Activated naive CD8-positive, alpha-beta T cell treated with anti-CD3 and anti-CD28 coated beads, Interleukin-2, amount 10 ng/mL, durations not matched to agents 7 days and 5 days (primary cell): ENCODE measurements at places on chromosomes 5 and 9. TPM values are rescaled to one million over a fixed set of nuclear protein-coding genes. Genes with fewer than 3 reads are reported as not detected.

GRCh38 chr5:54304040-54304439, 6.3 kb downstream of the ARL15 start:
- DNase-seq, result no peak
- no peak overlapping the region for H3K27ac ChIP-seq

GRCh38 chr5:179380211-179381035, 35.2 kb upstream of the ADAMTS2 start:
- no peak overlapping the region for H3K27ac ChIP-seq
- H3K27me3 ChIP-seq, result no peaks in the 10 kb centered on the region
- H3K4me1 ChIP-seq, result no peaks in the 10 kb centered on the region
- no peak for DNase-seq
- no peak overlapping the region for H3K4me3 ChIP-seq

DNA sequence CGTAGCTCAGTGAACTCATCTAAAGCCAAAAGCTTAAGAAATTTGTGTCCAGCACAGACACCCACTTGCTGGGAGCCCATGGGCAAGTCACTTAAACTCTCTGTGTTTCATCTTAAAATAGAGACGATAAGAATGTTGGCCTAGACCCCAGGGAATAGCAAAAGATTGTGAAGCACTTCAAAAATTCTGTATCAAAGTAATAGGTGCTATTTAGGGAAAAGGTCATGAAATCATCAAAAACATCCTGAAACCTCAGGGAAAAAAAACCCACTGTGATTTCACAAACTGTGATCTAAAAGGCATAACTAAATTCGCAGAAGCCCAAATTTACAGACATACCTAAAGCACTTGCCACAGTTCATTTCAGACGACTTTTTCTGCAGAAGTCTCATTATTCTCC, 278.3 kb downstream of the NR2F1-AS1 start:
- no peak overlapping the region for H3K4me3 ChIP-seq
- H3K27ac ChIP-seq, result no peak overlapping the region
- H3K36me3 ChIP-seq, result no peaks in the 10 kb centered on the region
- DNase-seq, result no peak
- no peaks in the 10 kb centered on the region for H3K4me1 ChIP-seq
- peaks cover 2% of the 10 kb centered on the region for H3K27me3 ChIP-seq

GRCh38 chr5:124283031-124283430, 463.4 kb downstream of the ZNF608 start:
- H3K4me3 ChIP-seq, result no peak overlapping the region
- H3K27ac ChIP-seq, result no peak overlapping the region
- H3K4me1 ChIP-seq, result no peaks in the 10 kb centered on the region
- H3K27me3 ChIP-seq, result peaks cover 1% of the 10 kb centered on the region

DNA sequence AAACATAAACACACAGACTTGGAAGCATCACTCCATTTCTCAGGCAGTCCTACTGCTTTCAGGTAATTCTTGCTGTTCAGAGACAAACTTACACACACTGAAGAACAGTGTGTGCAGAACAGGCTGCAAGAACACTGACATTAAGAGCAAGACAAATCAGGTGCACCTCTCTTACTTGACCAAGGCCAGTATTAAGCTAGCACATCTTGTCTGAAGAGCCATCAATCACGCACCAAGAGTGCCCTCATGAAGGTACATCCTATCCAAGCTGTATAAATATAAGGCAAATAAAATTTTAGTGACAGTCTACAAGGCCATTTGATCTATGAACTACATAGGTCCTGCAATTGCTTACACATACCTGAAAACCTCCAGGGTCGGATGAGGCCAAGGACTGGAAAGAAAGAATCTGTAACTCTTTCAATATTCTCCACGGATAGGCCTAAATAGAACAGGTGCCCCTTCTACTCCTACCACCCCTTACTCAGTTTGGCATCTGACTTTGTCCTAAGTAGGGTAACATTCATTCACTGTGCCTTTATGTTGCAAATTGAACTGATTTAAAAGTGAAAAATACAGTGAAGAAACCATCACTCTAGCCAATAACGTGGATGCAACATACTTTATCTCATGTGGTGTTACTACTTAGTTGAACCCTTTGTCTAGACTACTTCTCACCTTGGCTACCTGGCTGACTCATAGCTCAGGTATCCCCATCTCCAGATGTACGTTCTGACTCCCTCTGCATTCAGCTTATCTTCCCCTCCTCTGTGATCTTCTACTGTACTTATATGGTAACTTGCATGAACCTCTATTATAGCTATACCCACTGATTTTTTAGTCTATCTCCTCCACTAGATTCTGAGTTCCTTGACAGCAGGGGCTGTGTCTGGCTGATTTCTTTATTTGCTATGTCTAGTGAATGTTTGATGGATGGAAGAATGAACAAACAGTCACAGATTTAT, 256.3 kb downstream of the KIAA0825 start:
- H3K4me1 ChIP-seq, result no peaks in the 10 kb centered on the region
- H3K27ac ChIP-seq, result no peak overlapping the region
- H3K4me3 ChIP-seq, result no peak overlapping the region
- DNase-seq, result no peak
- no peaks in the 10 kb centered on the region for H3K36me3 ChIP-seq

GRCh38 chr9:107982745-107983144, 493.2 kb upstream of the KLF4 start:
- no peaks in the 10 kb centered on the region for H3K4me1 ChIP-seq
- no peak for DNase-seq
- H3K27me3 ChIP-seq, result no peaks in the 10 kb centered on the region
- no peak overlapping the region for H3K4me3 ChIP-seq

The LCN15 gene
- not detected for total RNA-seq

The ISL1 gene
- not detected for total RNA-seq

The LCN1 gene
- total RNA-seq, result not detected

The TRIM41 gene
- total RNA-seq, result 44.5 TPM

The CTSV gene
- total RNA-seq, result 0.33 TPM
